Urinary bladder (tissue), 4 donors: ENCODE measurements at places on chromosomes 6 and 20. TPM values are rescaled to one million over a fixed set of nuclear protein-coding genes. Genes with fewer than 3 reads are reported as not detected.

Gene HAO1
- not detected for total RNA-seq

Gene ISM1
- 1.8 TPM for total RNA-seq

Gene LRRC73
- not detected for total RNA-seq

Gene SYNGAP1
- 9.8 TPM for total RNA-seq

Gene TMEM63B
- 12.4 TPM for total RNA-seq

Gene SYCP2
- total RNA-seq, result 6.7 TPM

Gene TRIM15
- total RNA-seq, result not detected

Gene PAK5
- 0.48 TPM for total RNA-seq

Gene BACH2
- total RNA-seq, result 7.5 TPM

Gene ARID1B
- total RNA-seq, result 213 TPM

Gene CRYBG1
- total RNA-seq, result 32.4 TPM

Gene KLC4
- 17.1 TPM for total RNA-seq
